ENCODE measurements at places on chromosomes 4 and X.

DNA sequence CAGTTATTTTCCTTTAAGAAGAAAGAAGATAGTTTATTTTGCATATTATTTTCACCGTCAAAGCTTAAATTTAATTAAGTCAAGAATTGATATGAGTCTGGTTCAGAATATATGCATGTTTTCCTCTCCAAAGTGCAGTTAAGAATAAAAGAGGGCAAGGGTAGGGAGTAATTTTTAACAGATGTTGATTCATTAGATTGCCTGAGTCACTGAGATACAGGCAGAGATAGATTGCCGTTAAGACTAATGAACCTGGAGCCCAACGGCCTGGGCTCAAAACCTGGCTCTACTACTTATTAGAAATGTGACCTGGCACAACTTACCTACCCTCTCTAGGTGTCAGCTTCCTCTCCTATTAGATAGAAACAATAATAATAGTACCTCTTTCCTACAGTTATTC, 1037.4 kb upstream of the PABPC4L start:
- no peak for DNase-seq

DNA sequence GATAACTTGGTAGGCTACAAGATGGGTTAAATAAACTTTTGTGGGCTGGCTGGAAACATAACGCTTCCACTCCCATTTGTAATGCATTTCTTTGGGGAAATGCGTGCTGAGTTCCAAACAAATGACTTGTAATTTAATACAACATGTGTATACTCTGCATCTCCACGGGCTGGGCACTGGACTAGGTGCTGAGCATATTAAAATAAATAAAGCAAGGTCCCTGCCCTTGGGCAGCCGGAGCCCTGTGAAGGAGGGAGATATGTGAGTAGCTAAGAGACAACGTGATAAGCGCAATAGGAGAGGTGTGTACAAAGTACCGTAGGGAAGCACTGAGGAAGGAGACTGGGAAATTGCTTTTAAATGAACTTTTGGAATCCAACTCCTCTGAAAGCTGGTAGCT, 147.2 kb upstream of the RBPJ start:
- no peak for DNase-seq

DNA sequence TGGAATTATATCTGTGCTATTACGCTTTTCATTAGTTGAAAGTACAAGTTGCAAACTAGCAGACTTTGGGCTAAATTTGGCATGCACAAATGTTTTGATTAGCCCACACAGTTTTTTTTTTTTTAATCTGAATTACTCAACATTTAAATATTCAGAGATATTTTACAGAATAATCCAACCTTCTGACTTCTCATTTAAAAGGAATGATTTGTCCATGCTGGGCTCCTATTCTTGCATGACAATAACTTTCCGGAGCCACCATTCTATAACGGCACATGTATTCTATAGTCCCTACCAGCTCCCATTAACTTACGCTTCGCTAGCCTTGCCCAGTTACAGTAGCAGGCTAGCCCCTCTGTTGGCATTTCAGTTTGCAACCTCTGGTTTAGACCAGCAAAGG, 219.3 kb upstream of the FTHL17 start:
- DNase-seq = no peak

DNA sequence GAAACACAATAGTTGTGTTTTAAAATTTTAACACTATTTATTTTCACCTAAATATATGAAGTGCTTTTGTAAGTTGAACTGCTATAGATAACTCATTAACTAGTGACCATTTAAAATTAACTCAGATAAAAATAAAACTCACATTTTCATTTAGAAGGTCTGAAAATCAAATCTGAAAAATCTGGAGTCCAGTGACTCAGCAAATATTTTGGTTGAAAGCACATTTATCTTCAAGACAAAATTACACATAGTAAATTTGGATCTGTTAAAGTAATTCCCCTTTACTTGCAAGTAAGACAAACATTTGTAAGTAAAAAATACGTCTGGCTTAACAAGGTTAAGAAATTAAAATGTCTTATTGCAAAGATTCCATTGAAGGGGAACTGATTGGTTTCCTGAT, 589.1 kb downstream of the TRIML1 start:
- DNase-seq = no peak

DNA sequence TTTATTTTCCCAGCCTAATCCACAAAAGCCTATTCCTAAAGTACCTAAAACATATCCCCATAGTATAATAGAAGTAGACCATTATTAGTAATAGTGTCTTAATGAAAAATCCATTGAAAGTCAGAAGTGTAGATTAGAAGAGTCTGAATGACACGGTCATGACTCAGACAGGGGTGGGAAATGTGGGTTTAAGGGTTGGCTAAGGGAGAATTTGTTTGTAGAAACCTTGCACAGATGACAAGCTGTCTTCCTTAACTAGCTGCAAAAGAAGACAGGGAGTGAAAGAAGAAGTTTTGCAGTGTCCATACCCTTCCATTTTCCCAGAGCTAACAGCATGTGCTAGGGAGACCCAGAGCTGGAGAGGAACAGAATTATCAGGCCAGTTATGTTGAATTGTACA, 242.7 kb upstream of the ETNPPL start:
- no peak for DNase-seq

DNA sequence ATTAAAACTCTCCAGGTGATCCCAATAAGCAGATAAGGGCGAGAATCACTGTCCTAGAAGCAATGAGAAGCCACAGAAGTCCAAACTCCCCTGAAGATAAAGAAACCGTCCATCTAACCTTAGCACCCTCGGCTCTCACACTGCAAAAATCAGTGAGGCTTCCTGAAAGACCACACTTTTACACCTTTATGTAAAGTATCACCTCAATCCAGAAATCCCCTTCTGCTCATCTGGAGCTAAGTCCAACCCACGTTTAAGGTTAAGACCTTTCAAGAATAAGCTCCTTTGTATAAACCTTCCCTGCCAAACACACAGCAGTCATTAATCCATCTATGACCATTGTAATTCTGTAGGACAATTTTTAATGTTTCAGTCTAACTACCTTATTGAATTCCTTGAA, 41.7 kb downstream of the LIN54 start:
- no peak for DNase-seq

- DNase-seq = no peak
Measured at GRCh38 chr4:12472087-12472486, 1012.1 kb downstream of the RAB28 start.

- peak; percentile 52 for DNase-seq
Measured at GRCh38 chr4:74675673-74676279, 118.5 kb downstream of the BTC start.

DNA sequence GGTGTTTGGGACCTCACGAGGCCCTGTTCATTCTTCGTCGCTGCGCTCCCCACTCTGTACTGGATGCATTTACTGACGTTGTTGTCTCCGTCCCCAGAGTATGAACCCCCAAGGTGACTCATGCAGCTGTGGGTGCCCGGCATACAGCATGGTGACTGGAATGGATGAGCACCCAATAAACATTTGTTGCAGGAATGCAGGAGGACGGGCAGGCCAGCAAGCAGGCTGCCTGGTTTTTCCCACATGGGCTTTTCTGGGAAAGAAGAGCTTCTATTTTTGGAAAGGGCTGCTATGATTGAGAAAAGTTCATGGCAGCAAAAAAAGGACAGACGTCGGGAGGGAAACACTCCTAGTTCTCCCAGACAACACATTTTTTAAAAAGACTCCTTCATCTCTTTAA, 893 bp upstream of the SOD3 start:
- DNase-seq = no peak

GRCh38 chr4:142473960-142474338, 372.2 kb downstream of the INPP4B start:
- no peak for DNase-seq

DNA sequence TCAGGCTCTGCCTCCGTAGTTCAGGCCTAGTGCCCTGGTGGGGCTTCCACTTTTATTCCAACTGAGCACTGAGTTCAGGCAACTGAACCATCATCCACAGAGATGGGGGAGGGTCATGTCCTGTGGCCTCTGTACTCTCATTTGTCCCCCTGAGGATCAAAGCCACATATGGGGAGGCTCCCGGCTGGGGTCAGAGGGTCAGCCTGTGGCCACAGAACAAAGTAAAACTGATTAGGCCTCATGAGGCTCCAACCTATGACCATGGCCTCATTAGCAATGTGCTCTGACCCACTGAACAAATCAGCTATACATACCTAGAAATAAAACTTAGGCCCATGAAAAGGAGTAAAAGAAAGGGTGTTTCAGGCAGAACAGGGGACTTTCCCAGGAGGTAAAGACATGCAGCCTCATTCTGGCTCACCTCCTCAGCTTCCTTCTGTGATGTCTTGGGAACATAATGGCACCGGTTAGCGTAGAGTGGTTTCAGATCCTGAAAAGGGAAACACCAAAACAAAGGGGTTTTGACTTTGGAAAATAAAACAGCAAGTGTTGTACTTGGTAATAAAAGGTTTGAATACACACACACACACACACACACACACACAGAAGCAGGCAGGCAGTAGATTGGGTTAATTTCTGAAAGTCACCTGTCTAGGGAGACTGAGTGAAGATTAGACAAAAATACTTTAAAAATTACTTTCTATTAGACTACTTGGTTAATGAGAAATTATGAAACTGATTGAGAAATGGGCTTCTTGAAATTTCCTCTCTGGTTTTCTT, 24.3 kb downstream of the TMEM255A start:
- DNase-seq = no peak

DNA sequence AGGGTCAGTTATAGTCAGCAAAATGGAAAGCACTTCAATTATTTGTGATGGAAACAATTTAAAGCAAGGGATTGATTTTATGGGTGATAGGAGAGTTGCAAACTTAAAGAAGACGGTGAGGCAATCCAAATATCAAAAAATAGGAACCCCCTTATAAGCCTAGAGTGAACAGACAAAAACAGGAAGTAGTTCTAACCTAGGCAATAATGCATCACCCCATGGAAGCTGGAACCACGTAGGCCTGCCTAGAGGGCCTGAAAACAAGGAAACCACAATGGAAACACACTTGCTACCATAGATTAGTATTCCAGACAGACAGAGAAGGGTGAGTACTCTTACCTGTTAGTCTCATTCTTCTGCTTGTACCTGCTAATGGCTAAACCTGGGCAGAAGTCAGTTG, 13.5 kb upstream of the GK2 start:
- DNase-seq = peak; percentile 6

GRCh38 chr4:14524276-14524675, 478.0 kb upstream of the CPEB2 start:
- no peak for DNase-seq

- DNase-seq = no peak
Measured at GRCh38 chrX:31092476-31092875, 20.6 kb upstream of the FTHL17 start.

DNA sequence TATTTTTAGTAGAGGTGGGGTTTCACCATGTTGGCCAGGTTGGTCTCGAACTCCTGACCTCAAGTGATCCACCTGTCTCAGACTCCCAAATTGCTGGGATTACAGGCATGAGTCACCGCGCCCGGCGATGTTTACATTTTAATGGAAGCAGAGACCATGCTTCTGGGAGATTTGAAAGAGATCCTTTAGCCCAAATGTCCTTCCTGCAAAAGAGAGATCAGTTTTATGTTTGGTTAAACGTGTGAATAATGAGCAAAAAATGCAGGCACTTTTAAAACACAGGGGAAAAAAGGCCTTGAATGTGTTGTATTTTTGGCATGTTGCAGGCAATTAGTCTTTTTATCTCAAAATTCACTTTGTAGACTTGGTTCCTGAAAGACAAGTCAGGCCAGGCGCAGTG, 95.8 kb upstream of the ELOVL6 start:
- DNase-seq = no peak

DNA sequence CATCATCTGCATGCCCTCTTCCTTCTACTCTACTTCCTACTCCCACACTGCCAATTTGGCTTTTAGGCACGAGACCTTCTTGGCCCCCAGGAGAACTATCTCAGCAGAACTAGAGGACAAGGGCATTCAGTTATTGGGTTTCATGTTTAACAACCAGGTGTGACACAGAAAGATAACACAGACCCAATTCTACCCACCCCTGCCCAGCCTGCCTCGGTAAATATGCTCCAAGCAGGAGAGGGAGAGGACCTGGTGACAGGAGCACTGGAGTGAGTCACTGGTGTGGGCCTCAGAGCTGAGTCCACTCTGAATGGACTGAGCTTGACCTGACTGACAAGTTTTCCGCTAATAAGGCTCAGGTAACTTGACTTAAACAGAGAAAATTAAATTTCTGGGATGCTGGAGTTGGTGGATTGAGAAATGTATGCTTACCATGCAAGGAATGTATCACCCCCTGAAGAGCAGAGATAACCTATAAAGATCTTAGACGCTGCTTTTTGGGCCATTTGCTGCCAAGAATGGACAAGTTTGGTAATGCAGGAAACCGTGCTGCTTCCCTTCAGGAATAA, 52.5 kb downstream of the CASP3 start:
- no peak for DNase-seq

DNA sequence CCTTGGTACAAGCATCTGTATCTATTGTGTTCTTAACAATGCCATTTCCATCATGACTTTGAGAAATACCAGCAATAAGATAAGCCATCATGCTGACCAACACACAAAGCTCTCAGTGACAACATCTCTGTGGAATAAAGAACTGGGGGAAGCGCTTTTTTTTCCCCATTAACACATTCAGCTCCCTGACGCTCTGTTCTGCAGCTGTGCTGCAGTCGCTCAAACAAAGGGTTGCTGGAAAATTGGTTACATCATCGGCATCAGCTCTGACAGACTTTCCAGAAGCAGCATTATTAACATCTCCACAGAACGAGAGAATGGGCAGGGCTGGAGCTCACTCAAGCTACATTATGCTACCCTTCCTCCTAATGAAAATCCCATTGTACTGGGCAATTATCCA, 39.9 kb downstream of the DCX start:
- DNase-seq = no peak

GRCh38 chr4:153485860-153486259, 19.7 kb downstream of the TMEM131L start:
- DNase-seq = no peak

GRCh38 chrX:153848325-153848724, 18.0 kb upstream of the PDZD4 start:
- no peak for DNase-seq

DNA sequence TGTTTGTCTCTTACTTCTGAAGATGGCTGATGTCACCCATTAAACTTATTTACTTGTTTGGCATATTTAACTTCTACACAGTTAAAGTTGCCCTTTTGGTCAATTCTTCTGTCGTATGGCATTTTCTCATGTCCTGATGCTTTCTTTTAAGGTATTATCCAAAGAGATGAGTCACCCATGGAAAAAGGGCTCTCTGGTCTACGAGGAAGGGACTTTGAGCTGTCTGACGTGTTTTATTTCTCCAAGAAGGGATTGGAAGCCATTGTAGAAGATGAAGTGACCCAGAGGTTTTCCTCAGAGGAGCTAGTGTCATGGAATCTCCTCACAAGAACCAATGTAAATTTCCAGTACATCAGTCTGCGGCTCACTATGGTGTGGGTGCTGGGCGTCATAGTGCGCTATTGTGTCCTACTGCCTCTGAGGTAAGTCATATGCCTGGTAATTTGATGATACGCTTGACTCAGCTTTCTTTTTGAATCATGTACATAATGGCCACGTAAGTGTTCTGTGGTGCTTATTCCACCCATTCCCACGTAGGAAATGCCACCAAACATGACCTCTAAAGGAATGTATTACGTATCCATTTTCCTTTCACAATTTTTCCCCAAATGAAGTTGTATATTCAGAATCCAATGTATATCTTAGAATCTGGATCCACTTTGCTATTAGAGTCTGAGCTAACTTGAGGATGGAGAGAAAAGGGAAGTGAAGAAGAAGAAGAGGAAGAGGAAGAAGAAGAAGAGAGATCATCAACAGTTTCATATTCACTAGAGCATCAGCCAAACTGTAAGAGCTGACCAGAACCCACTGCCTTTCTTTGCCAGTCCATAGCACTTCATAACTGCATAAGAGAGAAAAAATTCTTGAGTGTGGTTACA, 45.7 kb downstream of the GPAT3 start:
- DNase-seq = peak; percentile 47

- DNase-seq = no peak
Measured at GRCh38 chr4:126547352-126547751, 1085.4 kb upstream of the INTU start.
